ENCODE measurements at places on chromosomes 13 and 19. TPM values are rescaled to one million over a fixed set of nuclear protein-coding genes. Genes with fewer than 3 reads are reported as not detected.
A peak's percentile ranks its signal among the peaks of the same experiment; 100 is the strongest.

DNA sequence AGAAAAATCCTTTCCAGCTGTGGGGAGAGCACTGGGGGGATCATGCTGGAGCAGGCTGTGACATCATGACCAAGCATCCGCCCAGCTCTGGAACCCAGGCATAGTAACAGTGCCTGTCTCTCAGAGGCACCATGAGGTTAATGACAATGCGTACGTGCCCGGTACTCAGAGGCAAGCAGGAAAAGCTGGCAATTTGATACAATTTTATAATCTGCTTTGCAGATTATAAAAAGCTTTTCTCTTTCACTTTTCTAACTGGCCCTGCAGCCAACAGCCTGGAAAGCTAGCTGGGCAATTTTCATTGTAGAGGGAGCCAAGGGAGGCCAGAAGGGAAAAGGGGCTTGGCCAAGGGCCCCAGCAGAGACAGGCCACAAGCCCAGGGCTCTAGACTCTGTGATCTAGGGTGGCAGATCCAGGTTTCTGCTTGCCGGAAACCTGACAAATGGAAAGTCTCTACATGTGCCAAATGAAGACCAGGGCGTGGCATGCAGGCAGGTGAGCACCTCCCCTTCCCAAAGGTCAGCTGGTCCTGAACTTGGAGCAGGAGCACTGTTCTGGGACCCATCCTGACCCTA is 22.7 kb downstream of the VRK3 start:
- no peak for DNase-seq

DNA sequence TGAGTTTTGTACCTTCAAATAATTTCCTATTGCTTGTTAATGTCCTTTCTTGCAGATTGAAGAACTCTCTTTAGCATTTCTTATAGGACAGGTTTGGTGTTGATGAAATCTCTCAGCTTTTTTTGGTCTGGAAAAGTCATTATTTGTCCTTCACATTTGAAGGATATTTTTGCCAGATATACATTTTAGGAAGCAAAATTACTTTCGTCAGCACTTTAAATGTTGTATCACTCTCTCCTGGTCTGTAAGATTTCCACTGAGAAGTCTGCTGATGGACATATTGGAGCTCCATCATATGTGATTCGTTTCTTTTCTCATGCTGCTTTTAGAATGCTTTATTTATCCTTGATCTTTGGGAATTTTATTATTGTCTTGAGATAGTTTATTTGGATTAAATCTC is 105.5 kb downstream of the TNFSF13B start:
- DNase-seq = no peak

- DNase-seq = no peak
Observed at GRCh38 chr13:51590971-51591627, 6.8 kb downstream of the WDFY2 start.

GRCh38 chr13:50153876-50154275 is 138.6 kb downstream of the KCNRG start:
- DNase-seq = no peak

DNA sequence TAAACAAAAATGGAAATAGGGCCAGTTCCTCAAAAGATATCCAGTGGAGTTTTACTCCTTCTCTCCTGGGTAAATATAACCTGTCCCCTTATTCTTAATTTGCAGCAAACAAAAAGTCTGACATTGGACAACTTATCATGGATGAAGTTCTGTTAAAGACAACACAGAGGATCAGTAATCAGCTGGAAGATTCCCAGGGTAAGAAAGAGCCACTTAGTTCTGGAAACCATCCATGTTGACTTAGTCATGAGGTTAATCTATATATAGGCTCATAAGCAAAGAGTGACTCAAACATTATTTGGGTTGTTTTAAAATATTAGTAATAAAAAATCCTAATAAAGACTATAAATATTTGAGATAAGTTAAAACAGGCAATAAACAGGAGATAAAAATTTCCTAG is 40.5 kb upstream of the EBPL start:
- no peak for DNase-seq

- DNase-seq = peak; percentile 41
Observed at GRCh38 chr13:43364210-43365038, 341.0 kb downstream of the DNAJC15 start.

GRCh38 chr13:57630661-57631595 is 616 bp upstream of the PCDH17 start:
- peak; percentile 34 for DNase-seq

DNA sequence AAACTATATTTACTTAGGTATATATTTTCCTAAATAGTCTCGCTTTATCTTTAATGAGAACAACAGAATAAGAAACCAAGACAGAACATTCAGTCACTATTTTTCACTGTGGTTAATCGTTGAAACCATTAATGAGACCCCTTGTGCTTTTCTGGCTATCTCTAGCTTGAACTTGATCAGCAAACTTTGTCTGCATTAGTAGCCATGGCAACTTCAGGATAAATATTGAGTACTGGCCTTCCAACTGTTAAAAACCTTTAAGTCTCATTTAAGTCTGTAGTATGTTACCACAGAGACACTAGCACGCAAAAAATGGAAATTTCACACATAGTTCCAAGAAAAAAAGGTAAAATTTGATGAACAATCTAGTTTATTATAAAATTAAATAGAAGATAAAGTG is 946.0 kb downstream of the SLITRK5 start:
- DNase-seq = no peak

- no peak for DNase-seq
Observed at GRCh38 chr19:4361152-4362046, 18.0 kb downstream of the MPND start.

DNA sequence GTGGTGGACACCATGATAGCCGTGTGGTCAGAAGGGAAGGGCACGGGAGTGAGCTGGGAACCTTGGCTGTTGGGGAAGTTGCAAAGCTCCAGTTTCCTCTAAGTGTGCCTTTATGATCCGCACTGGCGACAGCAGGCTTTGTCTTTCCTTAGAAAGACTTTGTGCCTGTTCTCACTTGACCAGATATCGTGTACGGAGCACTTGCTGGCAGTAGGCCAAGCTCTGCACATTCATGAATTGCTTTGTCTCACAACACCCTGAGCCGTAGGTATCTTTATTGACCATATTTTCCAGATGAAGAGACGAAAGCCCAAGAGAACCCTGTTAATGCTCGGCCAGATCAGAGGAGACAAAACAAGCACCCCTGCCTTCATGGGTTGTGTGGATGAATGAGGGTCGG is 15.1 kb downstream of the CUL4A start:
- DNase-seq = no peak

GRCh38 chr13:106133025-106133424 is 402.4 kb downstream of the EFNB2 start:
- no peak for DNase-seq

- DNase-seq = no peak
Observed at GRCh38 chr13:74093691-74094090, 40.5 kb downstream of the KLF12 start.

GRCh38 chr19:28296506-28296905 is 916.4 kb downstream of the UQCRFS1 start:
- DNase-seq = no peak

DNA sequence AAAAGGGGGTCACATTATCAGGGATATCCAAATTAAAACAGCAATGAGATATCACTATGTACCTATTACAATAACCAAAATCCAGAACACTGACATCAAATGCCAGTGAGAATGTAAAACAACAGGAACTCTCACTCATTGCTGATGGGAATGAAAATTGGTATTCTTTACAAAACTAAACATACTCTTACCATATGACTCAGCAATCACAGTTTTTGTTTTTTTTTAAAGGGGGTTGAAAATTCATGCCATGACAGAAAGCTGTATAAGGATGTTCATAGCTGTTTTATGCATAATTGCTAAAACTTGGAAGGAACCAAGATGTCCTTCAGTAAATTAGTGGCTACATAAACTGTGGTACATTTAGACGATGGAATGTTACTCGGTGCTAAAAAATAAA is 71.6 kb upstream of the SLITRK1 start:
- DNase-seq = no peak

GRCh38 chr13:53560556-53560955 is 531.9 kb downstream of the OLFM4 start:
- DNase-seq = no peak

DNA sequence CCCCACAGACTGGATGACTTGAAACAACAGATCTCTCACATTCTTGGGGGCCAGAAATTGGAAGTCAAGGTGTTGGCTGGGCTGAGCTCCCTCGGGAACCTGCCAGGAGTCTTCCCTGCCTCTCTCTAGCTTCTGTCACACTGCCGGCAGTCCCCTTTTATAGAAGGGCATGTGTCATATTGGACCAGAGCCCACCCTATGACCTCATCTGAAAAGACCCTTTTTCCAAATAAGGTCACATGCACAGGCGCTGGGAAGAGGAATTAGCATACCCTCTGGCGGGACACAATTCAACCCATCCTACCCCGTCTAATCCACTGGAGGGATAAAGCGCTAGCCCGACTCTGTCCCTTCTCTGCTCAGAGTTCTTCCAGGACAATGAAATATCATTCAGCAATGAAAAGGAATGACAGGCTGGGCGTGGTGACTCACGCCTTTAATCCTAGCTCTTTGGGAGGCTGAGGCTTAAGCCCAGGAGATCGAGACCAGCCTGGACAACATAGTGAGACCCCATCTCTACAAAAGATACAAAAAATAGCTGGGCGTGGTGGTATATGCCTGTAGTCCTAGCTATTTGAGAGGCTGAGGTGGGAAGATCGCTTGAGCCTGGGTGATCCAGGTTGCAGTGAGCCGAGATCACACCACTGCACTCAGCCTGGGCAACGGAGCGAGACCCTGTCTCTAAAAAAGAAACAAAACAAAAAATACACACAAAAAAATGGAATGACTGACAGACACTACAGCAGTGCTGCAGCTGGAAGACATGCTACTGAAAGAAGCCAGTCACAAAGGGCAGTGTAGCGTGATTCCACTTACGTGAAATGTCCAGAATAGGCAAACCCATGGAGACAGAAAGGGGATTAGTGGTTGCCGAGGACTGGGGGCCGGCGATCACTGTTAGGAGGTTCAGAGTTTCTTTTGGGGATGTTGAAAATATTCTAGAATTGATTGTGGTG is 28.5 kb downstream of the MEIS3 start:
- DNase-seq = no peak

GRCh38 chr13:112242777-112243176 is 133.4 kb upstream of the SPACA7 start:
- no peak for DNase-seq

- DNase-seq = peak; percentile 37
Observed at GRCh38 chr19:44657211-44657921, 13.7 kb downstream of the PVR start.

DNA sequence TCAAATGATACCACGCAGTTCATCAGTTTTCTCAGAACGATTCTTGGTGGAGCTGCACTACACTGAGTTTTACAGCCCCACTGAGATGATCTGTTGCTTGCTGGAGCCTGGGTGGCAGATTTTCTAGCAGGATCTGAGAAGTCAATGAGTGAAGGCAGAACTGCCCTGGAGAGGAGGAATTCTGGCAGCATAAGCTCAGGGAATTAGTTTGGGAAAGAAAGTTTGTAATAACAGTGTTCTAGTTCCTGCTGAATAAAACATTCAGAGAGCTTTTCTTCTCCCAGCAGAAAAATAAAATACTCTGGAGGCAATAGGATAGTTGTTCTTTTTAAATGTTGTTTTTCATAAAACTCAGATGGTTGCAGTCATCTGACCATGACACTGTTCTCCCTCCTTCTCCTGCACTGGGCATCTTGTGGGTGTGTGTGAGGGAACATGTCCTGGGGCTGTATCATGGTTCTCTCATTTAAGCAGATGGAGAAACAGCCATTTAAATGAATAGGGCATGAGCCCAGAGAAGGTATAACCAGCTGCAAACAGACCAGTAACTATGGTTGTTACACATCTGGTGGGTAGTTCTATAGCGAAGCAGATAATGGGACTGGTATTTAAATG is 29.6 kb downstream of the OLFM4 start:
- no peak for DNase-seq

ACER1 gene
- total RNA-seq = under 0.01 TPM

SMAD9 gene
- total RNA-seq = under 0.01 TPM

LGALS14 gene
- under 0.01 TPM for total RNA-seq

FPR1 gene
- 7.3 TPM for total RNA-seq

FBN3 gene
- not detected for total RNA-seq

CABP5 gene
- total RNA-seq = not detected

KLK4 gene
- not detected for total RNA-seq

TRPC4 gene
- total RNA-seq = under 0.01 TPM

CALR3 gene
- total RNA-seq = not detected

FEM1A gene
- total RNA-seq = 21.0 TPM
